ENCODE measurements at places on chromosomes 5 and 9.

DNA sequence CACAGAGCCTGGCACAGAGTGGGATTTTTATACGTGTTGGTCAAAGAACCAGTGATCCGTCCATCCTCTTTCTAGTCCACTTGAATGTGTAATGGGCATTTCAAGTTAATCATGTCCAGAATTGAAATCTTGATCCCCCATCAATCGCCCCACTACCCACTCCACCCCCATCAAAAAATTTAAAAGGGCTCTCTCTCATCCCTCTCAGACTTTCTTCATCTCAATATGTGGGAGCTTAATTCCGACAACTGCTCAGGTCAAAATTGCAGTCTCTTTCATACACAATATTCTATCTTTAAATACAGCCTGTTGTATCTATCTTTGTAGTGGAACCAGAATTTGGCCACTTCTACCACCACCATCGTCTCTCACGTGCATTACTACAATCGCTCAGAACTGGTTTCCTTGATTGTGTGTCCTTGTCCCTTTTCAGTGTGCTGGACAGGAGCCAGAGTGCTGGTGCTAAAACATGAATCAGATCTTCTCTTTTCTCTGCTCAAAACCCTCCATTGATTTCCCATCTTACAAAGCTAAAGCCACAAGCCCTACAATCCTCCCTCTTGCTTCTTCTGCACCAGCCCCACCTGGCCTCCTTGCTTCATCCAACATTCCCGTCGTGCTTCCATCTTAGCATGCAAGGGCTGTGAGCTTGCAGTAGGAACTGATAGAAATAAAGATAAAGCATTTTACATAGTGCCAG, 786 bp upstream of the KIF3A start:
- no peak for DNase-seq

- no peak for DNase-seq
Observed at GRCh38 chr5:931570-932145, 39.0 kb downstream of the TRIP13 start.

DNA sequence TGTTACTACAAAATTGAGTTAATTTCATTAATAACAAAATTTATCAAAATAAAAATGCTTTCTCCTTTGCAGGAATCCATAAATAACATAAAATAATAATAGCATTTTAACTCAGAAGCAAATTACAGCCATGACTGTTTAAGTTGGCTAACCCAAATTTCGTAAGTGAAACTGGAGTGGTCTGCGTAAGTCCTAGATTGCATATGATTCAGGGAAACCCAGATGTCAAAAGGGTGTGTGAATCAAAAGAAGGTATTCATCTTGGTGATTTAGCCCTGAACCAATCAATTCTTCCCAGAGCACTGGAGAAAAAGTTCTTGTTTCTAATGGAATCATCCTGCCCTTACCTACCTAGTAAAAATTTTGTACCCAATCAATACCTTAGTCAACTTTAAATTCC, 547.6 kb downstream of the RAB3C start:
- DNase-seq = no peak

DNA sequence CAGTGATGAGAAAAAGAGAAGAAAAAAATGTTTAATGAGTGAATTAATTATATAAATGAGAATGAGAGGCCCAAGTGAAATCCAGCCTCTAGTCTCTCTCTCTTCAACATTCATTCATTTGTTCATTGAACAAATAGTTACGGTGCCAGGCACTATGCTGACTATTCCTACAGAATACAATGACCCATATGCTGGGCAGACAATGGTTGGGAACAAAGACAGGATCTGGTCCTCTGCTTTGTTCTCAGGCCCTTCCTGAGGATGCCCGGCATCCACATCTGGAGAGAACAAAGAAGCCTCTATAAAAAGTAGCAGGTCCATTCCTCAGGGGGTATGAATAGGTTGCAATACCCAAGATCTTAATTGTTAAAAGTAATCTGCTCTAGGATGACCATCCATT, 6.9 kb downstream of the ADAM19 start:
- no peak for DNase-seq

DNA sequence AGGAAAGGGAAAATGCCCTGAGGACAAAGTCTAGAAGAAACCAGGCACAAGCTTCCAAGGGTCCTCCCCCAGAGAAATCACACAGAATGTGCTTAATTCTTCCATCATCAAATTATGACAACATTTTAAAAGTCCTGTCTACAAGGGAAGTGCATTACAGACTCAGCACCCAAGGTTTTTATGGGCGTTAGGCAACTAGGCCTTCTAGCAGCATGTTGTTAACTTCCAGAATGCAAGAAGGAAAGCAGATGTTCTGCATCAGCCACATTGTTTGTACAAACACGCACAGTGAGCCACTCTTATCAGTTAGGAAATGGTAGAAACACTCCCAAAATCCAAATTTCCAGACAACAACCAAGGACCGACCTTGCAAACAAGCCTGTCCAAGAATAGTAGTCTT, 26.5 kb downstream of the SMC5 start:
- DNase-seq = no peak

GRCh38 chr9:92616655-92617111, 53.2 kb downstream of the IPPK start:
- no peak for DNase-seq

DNA sequence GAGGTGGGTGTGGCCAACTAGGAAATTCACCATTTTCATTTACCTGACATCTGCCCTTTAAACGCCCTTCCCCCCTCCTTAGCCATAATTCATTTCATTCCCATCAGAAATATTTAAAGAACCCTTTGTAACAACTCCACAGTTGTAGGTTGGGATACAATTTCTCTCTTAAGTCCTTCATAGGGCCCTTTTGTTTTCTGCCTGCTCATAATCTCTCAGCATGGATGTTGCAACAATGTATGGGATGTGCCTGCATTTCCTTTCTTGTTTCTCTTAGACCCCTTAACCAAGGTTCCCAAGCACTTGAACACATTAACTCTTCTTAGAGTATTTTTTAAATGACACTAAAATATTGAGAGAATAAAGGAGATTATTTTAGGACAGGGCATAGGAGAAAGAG, 51.7 kb upstream of the MYO10 start:
- no peak for DNase-seq

DNA sequence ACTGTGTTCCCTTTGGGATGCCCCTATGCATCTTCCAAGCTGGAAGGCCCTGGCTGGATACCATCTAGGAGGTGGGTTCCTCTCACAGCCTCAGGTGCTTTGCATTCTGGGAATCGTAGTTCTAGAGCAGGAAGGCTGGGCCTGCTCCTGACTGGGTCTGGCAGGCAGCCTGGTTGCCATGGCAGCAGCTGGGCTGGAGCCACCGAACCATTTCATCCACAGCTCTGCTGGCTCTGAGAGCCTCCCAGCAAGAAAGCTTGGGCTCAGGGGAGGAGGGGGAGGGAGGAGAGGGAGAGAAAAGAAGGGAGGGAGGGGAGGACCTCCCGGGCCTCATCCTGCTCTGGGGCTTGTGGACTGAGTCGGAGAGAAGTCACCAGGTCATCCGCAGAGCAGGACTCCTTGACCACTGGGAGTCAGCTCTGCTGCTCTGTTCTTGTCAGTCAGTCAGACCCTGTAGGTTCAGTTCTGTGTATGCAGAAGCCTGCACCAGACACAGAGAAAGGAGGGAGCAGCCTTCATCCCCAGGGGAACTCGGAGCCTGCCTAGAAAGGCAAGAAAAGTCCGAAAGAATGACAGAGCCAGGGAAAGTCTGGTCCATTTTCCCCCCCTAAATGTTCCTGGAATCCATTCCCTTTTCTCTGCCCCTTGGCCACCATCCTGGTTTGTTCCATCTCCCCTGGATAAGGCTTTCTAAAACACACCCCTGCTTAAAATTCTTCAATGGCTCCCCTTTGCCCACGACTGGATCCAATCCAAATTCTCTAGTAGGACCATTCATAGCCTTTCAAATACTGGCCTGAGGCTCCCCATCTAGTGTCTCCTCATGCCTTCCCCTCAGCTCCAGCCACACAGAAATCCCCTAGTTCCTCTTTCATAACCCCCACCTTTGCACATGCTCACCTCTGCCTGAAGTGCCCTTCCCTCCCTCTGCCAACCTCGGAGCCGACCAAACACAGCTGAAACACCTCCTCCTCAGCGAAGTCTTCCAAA, 65.4 kb upstream of the ARAP3 start:
- no peak for DNase-seq

DNA sequence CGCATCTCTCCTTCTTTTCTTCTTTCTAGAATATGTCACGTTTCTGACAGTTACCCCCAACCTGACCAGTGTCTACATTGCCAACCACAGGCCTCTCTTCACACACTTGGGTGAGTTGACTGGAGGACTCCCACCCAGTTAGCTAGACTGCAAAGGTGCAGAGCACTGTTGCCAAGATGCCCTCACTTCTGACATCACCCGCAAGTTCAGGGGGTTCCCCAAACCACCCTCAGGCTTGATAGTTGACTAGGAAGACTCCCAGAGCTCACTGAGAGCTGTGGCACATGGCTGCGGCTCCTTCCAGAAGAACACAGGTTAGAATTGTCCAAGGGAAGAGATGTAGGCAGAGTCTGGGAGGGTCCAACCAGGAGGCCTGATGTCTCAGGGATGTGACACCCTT, 17.2 kb downstream of the ADAMTS13 start:
- DNase-seq = no peak

DNA sequence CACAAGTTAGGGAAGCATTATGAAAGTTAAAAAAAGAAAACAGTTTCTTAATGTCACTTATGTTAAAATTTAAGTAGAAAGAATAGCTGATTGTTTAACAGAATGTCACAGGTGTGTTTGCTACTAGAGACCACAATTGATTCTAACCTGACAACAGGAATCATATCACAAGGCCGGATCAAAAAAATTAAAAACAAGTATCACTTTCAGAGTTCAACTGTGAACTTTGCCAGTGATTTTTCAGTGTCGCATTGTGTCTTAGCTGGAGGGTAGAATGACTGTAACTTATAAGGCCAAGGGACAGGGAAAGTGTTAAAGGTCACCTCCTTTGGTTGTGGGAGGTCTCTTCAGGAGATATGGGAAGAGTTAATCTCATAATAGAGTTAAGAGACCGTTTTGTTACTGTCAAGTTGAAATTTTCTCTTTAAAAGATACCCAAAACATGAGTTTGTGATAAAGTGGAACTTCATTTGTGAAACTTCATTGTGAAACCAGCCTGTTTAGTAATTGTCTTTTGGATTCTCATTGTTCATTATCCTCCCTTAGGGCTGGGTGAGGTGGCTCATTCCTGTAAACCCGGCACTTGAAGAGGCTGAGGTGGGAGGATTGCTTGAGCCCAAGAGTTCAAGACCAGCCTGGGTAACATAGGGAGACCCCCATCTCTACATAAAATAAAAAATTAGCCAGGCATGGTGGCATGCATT, 40.9 kb downstream of the CPEB4 start:
- DNase-seq = no peak

GRCh38 chr9:1434811-1435210, 384.7 kb downstream of the DMRT2 start:
- DNase-seq = no peak

GRCh38 chr5:139768807-139769465, 26.7 kb upstream of the PSD2 start:
- no peak for DNase-seq

DNA sequence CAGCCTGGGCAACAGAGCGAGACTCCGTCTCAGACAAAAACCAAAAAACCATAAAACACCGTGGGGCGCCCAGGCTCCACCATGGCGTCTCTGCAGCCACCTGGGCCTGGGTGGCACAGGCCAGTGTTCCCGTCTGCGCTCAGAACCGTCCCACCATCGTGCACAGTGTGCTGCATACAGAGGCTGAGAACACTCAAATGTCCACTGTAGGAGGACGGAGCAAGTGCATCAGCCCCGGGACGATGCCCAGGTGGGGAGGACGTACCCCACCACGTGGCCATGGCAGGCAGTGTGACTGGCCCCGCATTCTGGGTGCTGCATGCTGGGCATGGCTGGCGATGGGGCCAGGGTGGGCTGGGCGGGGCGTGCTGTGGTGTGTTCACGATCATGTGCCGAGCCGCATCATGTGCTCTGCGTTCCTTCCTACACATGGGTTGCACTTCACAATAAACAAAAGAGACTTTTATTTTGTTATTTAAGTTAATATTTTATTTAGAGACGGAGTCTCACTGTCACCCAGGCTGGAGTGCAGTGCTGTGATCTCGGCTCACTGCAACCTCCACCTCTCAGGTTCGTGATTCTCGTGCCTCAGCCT, 37.8 kb downstream of the EXD3 start:
- no peak for DNase-seq

DNA sequence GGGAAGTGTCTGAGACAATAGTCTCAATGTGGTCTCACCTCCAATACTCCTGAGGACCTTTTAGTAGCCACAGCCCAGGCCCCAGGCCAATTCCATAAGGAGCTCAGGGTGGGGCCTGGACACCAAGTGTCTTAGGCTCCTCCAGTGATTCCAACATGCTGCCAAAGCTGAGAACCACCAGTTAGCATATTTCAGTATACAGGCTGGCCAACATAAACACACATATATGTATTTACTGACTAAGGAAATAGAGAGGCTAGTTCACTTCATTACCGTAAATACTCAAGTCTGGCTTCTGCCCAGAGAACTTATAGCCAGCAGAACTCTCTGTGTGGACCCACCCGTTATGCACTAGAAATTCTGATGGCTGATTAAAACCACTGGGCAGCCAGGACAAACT, 24.1 kb downstream of the S1PR3 start:
- DNase-seq = no peak

DNA sequence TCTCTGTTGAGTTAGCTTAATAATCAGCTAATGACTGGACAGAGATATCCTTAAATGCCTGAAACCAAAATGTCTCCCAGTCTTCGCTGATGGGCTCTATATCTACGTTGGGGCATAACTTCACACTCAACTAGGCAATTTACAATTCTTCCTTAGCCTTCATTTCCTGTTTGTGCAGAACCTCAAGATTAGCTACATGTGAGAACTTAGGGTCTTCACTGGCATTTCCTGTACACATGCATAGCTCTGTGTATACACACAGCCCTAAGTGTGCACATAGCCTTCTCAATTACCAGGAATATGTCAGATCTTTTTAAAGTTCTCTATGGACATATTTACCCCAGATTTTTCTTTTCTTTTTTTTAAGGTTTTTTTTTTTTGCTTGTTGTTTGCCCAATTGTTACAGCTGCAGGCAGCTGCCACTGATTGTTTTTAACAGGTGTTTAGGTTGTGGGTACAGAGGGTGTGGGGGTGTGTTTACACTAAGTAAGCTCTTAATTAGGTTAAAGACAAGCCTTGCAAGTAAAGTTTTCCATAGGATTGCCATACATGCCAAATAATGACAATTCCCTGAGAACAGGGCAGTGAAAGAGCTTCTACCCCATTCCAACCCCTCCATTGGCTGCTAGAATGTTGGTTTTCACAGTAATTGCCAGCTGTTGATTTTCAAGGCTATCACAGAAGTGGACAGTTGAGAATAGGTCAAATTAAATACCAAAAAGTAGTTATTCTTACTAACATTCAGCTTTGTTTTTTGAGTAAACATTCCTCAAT, 441.0 kb downstream of the TLE4 start:
- no peak for DNase-seq

Measured in CD4-positive, alpha-beta T cell treated with Interleukin-6 at 100 ng/mL for 8 hours (primary cell).